ENCODE measurements at places on chromosomes 7 and 10.

DNA sequence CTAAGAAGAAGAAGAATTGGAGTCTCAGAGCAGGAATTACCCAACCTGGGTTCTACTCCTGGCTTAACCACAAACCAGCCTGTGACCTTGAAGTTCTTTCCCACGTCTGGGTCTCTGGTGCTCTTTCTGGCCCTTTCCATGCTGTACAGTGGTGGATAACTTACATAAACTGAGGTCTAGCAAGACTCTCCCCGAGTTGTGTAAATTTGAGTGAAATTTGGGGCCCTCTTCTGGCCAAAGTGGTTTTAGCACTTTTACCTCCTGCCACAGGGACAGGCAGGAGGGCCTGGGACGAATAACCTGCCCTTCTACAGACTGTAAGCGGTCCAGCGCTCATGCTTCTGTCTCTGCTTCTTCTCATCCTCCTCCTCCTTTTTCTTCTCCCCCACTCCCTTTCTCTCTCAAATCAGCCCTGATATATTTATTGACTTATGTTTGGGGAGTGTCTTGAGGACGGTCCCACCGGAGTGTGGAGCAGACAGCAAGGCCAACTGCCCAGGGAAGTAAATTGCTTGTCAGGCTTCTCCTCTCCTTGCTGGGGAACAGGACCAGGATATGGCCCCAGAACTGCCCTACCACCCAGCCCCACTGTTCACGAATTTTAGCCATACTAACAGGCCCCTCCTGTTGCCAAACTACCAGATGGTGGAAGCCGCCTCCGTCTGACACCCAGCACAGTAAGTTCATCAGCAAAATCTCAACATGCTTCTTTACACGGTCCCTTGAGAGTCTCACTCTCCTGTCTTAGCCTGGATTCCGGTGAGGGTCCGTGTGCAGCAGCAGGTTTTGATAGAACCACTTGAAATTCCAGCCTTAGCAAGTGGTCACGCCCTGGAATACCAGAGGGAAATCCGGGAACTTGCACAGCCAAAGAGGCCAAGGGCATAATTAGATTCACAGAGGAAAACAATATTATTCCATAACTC lies 4.0 kb upstream of the SH3PXD2A start:
- peak; percentile 28 for DNase-seq

- DNase-seq = peak; percentile 35
Measured at GRCh38 chr7:5694912-5695726, 86.3 kb downstream of the RNF216 start.

DNA sequence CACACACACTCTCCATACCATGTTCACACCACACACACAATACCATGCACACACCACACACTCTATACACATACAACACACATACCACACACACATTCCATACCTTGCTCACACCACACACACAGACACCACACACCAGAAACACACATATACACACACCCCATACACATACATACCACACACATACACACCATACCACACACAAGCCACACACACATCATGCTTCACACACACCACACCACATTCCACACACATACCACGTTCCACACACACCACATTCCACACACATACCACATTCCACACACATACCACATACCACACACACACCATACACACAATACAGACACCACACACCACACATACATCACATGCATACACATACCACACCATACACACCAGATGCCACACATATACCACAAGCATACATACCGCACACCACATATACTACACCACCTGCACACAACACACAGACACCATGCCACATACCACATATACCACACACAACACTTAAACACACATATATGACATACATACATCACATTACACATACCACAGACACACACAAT lies 282.7 kb downstream of the POU6F2 start:
- DNase-seq = no peak

DNA sequence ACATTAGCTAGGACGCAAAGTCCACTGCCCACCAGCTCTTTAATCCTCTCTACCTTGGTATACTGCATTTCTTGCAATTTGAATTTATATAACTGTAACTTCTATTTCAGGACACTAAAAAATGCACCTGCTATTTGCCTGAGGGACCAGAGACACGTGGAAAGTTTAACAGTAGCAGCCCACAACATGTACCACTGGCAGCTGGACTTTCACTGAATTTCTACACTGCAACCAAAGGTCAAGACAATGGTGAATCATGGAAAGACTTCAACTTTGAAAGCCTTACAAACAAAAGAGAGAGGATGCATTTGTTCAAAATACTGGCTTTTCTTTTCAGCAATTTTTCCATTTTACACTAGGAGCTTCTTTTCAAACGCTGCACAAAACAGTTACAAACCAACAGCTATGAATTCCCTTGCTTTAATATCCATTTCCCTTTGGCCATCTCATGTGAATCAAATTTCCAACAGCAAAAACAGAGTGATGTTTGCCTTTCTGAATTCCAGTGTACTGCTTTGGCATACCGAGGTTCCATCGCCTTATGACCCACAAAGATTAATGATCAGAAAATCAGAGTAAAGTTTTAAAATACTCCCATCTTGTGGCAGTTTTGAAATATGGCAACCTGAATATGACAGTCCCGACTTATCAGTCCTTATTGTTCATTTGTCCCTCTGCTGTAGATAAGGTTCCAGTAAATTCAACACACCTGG lies 29.9 kb upstream of the HNRNPH3 start:
- no peak for DNase-seq

DNA sequence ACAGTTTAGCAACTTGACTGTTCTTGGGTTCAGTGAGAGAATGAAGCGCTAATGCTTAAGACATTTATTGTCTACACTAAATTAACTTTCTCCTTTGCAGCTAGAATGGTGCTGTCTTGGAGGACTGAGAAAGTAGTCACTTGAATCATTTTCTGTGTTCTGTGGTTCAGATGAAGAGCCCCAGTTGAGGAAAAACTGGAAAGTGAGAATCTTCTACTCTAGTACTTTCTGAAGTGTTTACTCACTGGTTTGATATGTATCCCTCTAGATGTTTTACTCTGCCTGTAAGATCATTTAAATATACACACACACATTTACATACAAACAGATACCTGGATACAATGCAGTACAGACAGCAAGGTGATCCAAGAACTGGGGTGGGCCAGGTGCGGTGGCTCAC lies 308.1 kb downstream of the CAMK1D start:
- DNase-seq = no peak

GRCh38 chr10:13110908-13111307 lies 10.9 kb downstream of the OPTN start:
- DNase-seq = no peak

- no peak for DNase-seq
Measured at GRCh38 chr10:11046776-11047160, 29.1 kb downstream of the CELF2 start.

GRCh38 chr7:150914196-150914595 lies 61.9 kb downstream of the AOC1 start:
- no peak for DNase-seq

DNA sequence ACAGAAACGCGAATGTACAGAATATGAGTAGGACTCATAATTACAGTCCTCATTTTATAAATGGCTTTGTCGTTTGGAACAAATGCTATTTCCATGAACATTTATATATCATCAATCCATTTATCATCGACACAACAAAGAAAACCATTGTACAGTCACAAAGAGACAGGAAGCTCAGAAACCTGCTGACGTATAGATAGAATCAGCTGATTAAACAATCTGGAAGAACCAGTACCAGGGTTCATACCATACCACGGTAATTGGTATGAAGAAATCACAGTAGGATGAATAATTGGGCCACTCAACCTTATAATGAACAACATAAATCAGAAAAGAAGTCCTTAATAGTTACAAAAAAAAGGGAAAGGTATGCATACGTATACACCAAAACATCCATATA lies 295.0 kb downstream of the PARD3 start:
- no peak for DNase-seq

DNA sequence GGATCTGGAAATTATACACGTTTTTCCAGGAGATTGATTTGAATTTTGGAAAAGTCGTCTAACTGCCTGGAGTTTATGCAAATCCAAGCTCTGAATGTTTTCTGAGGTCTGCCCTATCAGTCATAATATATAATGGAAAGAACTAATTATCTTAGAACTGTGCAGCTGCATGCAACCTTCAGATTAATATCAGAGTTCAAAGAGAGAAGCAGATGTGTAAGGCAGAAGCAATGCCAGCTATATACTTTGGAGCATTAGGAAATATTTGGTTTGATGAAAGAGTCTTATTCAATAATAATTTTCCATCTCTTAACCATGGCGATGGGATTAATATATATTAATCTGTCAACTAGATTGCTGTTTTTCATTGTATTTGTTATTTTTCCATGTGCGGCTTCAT lies 500.9 kb downstream of the NEBL start:
- no peak for DNase-seq

- DNase-seq = no peak
Measured at GRCh38 chr7:100257017-100257416, 37.3 kb downstream of the PVRIG start.

DNA sequence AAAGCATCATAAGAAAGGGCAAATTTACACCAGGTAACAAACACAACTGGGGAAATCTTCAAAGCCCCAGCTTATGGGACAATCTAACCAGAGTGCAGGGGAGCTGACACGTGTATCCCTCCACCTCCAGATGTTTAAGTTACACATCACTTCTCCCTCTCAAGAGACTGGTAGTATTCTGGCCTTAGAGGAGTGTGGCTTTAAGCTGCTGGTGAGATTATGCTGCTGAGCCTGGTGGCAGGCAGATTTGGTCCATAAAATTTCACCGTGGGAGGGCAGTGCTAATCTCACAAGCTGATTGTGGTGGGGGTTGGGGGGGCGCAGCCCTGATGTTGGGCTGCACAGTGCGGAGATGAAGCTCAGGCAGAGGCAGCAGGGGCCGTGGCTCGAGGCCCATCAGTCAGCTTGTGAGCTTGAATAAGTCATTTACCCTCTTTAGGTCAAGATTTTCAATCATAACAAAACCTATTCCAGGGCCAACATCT lies 431.0 kb upstream of the GALNT17 start:
- DNase-seq = no peak

DNA sequence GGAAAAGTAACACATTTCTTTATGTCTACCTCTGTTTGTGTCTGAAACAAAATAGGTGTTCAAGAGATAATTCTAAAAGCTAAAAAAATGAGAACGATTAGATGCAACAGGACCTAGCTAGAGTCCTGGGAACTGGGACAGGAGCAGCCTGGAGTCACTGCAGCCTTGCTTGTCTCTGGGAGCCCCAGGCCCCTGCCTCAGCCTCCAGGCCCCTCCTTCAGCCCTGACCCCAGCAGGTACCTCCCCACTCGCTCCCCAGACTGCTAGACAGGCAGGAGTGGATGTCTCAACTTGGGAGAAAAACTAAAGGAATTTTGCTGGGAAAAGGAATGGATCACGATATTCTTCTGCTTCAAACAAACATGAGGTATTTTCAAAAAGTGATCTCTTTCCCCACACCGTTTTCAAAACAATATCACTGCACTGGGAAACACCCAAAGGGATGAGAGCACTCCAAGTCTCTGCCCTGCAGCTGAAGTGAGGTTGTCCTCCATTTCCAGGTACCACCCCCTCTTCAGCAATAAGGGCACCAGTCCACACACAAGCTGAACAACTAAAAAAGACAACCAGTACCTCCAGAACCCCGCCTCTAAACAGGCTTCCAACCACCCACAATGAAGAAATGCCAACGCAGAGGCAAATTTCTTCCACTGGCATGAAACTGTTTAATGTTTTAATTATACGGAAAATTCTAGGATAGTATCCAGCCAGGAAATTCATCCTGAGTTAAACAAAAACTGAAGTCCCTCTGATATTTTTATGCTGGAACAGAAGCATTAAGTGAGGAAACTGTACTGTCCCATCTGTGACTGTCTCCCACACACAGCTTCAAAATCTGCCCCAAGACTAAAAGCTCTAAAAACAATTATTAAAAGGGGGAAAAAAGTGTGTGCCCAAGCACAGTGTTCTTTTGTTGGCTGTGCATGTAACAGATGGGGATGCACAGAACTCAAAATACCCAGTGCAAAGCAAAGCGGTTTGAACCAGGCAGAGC lies 47.2 kb downstream of the XPNPEP1 start:
- DNase-seq = no peak

DNA sequence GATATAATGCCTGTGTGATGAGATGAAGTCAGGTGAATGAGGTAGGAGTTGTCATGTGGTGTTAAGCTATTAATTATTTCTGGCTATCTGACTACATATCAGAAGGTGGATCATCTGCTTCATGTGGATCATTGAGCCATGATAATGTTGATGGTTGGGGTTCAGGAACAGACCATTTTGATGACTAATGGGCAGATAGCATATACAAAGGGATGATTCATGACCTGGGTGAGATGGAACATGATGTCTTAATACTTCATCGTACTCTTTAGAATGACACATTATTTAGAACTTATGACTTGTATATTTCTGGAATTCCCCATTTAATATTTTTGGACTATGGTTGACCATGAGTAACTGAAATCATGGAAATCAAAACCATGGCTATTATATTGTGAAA lies 155.1 kb downstream of the OR13A1 start:
- DNase-seq = no peak

All from stimulated activated CD4-positive, alpha-beta T cell treated with anti-CD3 and anti-CD28 coated beads, Interleukin-1b, Interleukin-23, amount 100 ng/mL, for 1 hour (primary cell).